ENCODE measurements at places on chromosomes 4 and X.

- no peak for DNase-seq
These were observed 57.7 kb downstream of the HS6ST2 start for GRCh38 chrX:132900633-132901293.

GRCh38 chr4:100106982-100107381, 83.3 kb downstream of the DDIT4L start:
- DNase-seq: no peak

DNA sequence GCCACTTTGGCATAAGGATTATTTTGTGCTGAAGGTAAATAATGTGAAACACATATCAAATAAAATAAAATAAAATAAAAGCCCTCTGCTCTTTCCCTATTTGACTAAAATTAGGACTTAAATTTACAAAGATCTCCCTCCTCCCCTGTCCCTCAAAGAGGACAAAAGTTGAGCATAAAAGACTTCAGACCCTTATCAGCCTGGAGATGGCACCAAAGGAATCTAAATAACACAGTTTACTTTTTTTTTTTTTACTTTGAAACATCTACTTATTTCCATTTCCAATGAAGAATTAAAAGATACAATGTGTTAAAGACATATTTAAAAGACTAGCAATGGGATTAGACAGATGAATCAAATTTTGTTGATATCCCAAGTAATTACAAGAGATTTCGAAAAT, 89.7 kb downstream of the EPHA5 start:
- DNase-seq: no peak

- DNase-seq: no peak
These were observed 89.1 kb downstream of the DCAF8L2 start for GRCh38 chrX:27679281-27679680.

- DNase-seq: no peak
These were observed 3.2 kb downstream of the FRMPD4 start for GRCh38 chrX:12141511-12141910.

GRCh38 chr4:14896656-14897175, 105.6 kb upstream of the CPEB2 start:
- DNase-seq: no peak

DNA sequence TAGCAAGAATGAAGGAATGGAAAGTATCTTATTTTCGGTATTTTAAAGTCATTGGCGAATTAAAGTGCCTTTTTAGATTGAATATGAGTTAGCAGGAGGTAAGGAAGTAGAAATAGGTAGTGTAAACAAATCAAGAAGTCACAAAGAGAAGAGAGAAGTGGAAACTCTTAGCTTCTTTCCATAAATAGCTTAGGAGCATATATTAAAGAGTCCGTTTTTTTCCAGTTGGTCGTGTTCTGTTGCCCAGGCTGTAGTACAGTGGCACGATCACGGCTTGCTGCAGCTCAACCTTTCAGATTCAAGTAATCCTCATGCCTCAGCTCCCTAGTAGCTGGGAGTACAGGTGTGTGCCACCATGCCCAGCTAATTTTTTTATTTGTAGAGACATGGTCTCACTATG, 56.4 kb downstream of the UBE2K start:
- DNase-seq: no peak

GRCh38 chrX:54695816-54696487, 102.1 kb downstream of the ITIH6 start:
- no peak for DNase-seq

DNA sequence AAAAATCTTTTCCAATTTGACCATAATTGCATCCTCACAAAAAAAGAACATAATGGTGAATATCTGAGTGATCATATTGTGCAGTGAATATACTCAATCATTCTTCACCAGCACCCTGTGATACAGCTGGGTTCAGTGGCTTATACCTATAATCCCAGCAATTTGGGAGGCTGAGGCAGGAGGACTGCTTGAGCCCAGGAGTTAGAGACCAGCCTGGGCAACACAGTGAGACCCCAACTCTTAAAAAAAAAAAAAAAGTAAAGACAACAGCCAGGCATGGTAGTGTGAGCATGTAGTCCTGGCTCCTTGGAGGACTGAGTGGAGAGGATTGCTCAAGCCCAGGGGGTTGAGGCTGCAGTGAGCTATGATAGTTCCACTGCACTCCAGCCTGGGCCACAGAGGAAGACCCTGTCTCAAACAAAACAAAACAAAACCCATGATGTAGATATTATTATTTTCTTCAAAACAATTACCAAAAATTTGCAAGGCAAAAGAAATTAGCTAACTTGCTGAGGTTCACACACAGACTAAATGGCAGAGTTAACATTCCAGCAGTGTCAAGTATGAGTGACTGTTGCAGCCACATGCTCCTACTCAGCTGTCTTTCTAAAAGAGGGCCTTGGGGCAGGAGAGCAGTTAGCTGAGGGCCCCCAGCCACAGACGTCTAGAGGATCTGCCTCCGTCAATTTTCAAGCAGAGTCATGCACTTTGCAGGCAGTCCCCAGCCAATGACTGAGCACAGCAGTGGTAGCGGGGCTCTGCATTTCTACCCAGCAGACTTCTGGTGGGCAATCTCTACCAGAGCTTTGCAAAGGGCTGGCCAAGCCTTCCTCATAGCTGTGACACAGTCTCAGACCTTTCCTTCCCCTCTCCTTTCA, 33.4 kb downstream of the ADGRA3 start:
- DNase-seq: no peak

DNA sequence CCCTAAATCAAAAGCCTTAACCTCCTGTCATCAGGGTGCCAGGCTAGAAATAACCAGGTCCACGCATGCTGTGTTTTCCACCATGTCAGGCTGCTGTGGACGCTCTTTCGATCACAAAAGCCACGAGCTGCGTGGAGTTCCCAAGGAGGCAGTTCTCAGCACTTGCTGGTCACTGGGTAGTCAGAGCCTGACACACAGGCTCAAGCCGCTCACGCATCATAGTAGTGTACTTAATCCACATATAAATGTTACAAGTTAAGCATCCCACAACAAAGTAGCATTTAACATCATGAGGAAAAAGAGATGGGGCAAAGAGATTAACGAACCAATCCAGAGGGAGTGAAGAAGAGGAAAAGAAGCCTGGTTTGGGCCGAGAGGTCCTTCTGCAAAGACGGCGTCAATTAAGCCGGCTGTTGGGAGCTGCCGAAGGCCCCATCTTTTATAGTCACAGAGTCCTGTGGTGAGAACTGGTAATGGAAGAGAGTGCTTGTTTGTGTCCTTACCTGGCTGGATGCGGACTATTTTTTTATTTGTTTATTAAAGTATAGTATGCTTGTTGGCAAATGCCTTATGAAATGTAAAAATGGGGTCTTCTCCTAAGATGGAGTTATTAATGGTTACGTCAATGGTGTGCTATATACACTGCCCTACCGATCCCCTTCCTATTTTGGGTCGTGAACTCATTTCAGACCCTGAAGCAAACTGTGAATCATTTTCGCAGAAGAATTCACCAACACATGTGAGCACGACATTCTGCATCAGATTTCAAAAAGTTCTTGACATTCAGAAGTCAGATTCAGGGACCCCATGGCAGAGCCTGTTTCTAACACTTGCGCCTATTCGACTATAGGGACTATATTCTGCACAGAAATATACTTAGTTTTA, 675 bp downstream of the PRIMPOL start:
- DNase-seq: no peak

- no peak for DNase-seq
These were observed 23.9 kb downstream of the MOB1B start for GRCh38 chr4:70925899-70926635.

- no peak for DNase-seq
These were observed 7.1 kb downstream of the IGFBP7 start for GRCh38 chr4:57103051-57103450.

DNA sequence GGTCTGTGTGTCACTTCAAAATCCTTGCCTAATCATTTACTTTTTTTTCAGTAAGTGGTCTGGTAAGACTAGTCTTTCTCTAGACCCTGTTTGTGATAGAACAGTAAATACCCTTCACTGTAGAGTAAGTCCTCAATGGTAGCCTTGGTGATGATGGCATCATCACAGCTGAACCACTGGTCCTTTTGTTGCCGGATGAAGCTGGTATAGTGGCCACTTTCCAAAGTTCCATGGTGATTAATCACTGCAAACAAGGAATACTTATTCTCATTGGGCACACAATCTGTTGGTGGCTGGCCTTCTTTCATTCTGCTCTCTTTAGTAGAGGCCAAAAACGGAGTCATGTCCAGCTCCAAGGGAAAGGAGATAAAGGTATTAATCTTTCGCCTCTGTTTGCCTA, 2.9 kb downstream of the USP51 start:
- DNase-seq: no peak

DNA sequence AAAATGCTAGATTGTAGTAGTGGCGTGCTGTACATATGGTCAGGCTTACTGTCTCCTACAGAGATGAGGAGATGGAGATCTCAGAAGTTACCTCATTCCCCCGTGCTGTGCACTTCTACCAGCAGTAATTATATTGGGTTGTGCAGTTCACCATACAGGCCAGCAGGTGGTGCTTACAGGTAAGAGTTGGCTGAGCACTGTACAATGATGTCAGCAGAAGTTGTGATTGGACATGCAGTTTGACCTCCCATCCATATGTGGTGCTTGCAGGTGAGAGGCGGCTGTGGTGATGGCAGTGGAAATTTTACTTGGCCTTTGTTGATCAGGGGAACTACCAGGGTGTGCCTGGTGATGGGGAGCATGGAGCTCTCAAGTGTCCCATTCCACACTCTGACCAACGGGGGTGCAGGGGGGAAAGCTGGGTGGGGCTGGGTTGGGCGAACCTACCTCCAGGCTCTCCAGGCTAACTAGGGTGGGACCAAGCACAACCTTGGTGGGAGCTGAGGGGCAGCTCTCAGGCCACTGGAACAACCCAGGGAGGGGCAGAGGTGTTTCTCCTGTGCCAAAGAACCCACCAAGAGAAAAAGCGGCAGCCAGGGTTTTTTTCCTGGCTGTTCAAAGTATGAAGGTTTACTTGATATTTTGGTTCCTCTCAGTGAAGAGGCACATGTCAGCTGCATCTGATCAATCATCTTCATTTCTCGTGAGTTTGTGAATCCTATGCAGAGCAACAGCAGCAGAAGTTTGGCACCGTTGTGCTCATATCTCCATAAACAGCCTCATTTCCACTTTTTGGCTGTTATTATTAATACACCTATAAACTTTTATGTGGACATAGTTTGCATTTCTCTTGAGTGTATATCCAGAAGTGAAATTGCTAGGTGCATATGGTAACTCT, 73.8 kb upstream of the FREM3 start:
- DNase-seq: no peak

GRCh38 chrX:47687263-47687662, 28.3 kb upstream of the UXT start:
- peak; percentile 7 for DNase-seq

GRCh38 chr4:7761720-7762119, 177.9 kb downstream of the AFAP1 start:
- DNase-seq: no peak

DNA sequence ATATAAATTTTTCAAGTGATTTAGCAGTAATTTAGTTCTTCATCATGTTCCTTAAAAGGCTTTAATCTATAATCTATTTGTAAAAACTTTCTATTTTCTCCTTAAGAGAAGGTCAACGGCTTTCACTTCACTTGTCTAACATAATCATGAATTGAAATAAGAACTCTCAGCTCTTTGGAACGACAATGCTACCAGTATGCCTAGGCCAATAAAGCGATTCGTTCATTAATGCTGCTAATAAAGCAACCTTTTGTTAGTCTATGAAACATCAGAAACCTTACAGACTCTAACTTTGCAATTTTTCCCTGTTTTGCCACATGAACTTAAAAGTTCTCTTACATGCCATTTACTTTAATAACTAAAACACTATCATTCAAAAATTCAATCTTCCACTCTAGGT, 47.6 kb downstream of the FBXW7 start:
- no peak for DNase-seq

DNA sequence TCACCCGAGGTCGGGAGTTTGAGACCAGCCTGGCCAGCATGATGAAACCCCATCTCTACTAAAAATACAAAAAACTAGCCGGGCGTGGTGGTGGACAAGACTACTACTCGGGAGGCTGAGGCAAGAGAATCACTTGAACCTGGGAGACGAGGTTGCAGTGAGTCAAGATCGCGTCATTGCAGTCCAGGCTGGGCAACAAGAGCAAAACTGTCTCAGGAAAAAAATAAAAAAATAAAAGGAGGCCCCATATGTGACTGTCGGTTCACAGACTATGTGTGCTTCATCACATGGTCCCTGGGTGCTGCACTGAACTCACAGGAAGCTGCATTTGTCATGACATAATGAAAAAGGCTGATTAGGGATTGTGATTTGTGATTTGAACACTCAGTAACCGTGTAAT, 6.4 kb downstream of the TRIML1 start:
- no peak for DNase-seq

DNA sequence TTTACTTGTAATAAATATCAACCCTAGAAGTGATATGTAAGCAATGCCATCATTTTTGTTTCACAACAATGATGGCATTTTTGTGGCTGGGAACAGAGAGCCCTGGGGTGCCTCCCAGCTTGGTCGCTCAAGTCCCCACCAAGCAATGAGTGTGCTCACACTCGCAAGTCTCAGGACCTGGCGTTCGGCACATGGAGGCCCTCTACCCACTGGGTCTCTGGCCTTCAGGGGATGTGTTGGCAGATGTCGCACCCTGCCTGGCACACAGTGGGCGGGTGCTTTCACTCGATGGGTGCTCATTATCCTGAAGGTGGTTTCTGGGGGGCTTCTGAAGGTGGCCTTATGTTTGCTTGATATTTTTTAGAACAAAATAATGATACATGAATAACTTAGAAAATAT, 74.7 kb upstream of the STS start:
- DNase-seq: no peak

GRCh38 chr4:128775916-128776315, 33.6 kb upstream of the JADE1 start:
- no peak for DNase-seq

DNA sequence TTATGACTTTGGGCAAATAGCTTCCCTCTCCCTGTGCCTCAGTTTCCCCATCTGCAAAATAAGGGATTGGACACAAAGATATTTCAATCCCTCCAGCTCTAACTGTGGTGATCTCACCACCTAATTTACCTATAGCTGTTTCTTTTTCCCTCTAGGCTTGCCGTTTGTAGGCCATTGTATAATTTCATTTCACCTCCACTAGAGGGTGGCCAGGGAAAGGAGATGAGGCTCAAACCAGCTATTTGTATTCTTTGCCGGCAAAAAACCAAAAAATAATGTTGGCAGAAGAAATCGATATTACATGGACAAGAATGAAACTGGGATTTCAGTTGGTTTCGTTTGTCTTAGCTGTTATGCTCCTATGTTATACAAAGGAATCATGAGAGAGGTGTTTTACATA, 36.1 kb upstream of the DOCK11 start:
- peak; percentile 9 for DNase-seq

GRCh38 chr4:143667461-143667860, 33.0 kb downstream of the FREM3 start:
- DNase-seq: no peak

- no peak for DNase-seq
These were observed 36.8 kb upstream of the REST start for GRCh38 chr4:56870946-56871345.

Data from NCI-H1417 treated with DMSO at 0.1 percent for 48 hours (cell line).